ENCODE measurements at places on chromosomes 11 and 22.

DNA sequence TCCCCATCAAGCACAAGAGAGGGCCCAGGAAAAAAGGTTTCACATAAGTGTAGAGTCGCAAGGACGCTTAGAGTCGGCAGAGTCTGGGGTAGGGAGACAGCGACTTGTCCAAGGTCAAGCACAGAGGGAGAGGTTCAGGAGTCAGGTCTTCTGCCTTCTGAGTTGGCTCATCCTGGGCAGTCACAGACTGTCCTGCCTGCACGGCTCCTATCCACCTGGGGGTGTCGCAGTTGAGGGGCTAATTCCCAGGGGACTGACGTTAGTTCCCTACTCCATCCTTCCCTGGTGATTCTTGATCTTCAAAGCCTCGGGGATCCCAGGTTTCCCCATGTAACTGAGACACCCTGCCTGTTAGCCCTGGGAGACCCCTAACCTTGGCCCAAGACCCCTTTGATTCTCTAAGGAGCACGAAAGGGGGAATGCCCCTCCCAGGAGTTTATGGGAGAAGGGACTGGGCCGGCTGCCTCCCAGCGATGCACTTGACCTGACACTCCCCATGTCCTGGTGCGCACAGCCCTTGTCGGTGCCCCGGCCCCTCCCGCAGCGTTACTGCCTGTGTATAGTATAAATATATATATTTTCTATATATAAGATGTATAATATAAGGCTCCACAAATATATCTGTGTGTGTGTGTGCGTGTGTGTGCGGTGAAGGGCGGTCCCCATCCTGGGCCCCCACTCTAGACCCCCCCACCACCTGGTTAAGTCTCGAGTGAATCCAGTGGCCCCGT, 14.7 kb upstream of the TAB1 start:
- no peak for DNase-seq

DNA sequence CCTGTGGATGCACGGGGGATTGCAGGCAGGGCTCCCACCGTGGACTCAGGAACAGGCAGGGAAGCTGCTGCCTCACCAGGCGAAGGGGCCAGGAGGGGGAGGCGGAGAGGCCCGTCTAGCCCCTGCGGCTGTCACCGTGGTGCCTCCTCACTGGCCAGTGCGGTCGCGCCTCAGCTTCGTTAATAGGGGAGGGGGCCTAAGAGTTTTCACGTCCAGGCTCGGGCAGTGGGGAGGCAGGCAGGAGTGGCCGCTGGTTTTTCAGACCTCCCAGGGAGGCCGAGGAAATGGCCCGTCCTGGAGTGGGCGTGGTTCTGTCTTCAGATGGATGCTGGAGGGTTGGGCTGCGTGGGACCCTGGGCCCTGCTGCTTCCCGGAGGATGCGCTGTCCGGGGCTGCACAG, 91.1 kb upstream of the B3GAT1 start:
- no peak for DNase-seq

DNA sequence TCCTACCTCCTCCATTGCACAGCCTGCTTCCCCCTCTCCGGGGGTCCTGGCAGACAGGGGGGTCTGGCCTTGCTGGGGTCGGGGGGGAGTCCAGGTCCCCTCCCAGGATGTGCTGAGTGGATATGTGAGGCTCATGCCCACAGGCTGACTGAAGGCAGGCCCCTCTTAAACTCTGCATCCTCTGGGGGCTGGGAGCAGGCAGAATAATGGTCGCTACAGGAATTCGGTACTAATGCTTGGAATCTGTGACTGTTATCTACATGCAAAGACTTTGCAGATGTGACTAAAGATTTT, 1.6 kb upstream of the SUN2 start:
- DNase-seq = no peak

DNA sequence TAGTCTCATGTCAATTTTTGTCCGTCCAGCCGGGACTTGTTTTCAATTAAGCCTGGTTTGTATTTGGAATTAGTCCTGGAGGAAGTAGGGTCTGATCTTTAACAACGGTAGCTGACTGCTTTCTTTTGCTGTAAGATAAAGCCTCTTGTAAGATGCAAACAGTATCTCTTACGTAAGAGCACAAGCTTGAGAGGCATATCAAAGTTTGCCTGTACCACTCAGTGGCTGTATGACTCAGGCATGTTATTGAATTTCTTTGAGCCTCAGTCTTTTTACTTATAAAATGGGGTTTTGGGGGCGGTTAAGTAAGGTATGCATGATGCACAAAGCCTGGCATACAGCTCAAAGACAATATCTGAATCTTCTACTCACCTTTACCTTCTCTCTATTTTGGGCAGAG, 198.4 kb upstream of the NARS2 start:
- no peak for DNase-seq

DNA sequence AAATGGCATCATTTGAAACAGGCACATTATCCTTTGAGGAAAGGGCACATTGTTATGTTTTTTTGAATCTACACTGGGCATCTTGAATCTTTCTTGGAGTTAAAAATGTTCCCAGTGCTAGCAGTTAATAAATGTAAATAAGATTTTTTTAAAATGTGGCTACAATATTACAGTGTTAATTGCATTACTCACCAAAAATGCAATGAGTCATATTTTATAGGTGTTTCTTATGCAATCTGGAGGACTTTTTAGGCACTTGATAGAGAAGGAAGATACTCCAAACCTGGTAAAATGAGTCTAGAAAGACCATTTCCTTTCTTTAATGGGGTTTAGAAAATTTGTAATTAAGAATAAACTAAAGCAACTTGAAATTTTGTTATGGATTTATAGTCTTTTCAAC, 238.0 kb downstream of the METTL15 start:
- DNase-seq = no peak

- no peak for DNase-seq
Measured at GRCh38 chr11:8684600-8685290, 2.2 kb downstream of the RPL27A start.

- DNase-seq = no peak
Measured at GRCh38 chr11:95499516-95500135, 268.6 kb upstream of the SESN3 start.

DNA sequence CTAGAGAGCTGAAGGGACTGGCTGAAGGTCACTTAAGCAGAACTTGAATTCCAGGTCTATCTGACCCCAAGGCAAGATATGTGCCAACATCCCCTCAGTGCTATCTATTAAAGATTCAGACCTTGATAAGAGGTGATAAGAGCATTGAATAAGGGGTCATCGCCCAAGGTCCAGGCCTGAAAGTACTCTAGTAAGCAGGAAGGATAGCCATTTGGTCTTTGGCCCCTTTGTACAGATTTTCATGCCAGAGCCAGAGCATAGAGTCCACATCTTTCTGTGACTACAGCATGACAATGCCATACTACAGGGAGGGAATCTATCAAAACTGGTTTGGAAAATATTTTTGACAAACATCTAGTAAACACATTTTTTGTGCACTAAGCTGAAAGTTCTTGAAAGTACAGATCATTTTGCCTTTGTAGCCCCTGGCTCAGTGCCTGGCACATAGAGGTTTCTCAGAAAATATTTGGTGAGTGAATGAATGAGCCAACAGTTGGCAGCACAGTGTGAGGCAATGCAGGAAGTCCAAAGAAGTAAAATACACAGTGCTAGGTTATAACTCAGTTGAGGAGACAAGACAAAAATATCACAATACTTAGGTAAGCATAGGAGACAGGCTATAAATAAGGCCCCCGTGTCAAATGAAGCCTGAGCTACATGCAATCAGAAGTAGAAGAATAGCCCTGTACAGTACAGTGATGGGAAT, 15.1 kb upstream of the RRAS2 start:
- DNase-seq = no peak

- no peak for DNase-seq
Measured at GRCh38 chr11:118996926-118997626, 862 bp upstream of the CENATAC start.

GRCh38 chr11:12721816-12722604, 47.8 kb downstream of the TEAD1 start:
- DNase-seq = no peak

DNA sequence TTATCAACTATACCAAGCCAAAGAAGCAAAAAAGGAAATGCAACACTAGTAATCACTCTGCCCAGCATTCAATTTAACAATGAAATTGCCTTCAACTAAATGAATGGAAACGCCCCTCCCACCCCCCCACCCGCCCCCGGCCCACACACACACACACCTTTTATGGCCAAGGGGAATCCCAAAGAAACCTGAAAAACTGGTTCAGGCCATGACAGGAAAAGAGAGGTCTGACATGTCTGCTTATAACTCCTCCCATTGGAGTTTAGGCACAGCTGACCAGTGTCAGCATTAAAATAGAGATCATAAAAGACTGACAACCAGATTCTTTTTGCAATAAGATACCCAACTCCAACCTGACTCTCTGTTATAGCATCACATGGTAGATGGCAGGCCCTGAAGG, 42.6 kb downstream of the ACER3 start:
- no peak for DNase-seq

DNA sequence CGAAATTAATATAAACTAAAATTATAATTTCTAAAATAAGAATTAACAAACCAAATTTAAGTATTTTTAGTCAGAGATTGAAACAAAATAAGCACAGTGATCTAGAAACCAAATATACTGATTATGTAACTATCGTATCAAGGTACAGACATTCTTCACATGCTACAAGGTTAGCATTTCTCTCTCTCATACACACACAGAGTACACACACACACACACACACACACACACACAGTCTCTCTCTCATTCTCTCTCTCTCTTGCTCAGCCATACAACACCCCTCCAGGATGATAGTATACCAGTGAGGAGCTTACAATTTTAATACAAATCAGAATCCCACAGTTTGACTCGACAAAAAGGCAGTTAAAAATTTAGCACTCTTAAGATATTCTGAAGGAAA, 66.0 kb downstream of the RDX start:
- DNase-seq = no peak

DNA sequence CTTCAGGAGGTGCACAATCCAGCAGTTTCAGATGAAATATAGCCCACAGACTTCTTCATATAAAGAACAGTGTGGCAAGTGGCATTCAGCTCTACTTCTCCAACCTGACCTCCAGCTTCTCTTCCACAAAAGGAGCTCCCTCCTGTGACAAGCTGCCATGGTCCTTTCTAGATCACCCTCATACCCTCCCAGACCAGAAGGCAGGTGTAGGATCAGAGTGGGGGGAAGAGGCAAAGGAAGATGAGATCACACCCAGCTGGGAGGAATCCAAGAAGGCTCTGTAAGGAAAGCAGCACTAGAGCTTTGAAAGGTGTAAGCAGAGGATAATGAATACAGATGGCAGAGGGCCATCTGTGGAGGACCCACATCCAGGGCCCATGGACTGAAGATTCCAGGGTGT, 7.6 kb downstream of the CLPB start:
- no peak for DNase-seq
